ENCODE measurements at places on chromosomes 6 and 20. TPM values are rescaled to one million over a fixed set of nuclear protein-coding genes. Genes with fewer than 3 reads are reported as not detected.

DNA sequence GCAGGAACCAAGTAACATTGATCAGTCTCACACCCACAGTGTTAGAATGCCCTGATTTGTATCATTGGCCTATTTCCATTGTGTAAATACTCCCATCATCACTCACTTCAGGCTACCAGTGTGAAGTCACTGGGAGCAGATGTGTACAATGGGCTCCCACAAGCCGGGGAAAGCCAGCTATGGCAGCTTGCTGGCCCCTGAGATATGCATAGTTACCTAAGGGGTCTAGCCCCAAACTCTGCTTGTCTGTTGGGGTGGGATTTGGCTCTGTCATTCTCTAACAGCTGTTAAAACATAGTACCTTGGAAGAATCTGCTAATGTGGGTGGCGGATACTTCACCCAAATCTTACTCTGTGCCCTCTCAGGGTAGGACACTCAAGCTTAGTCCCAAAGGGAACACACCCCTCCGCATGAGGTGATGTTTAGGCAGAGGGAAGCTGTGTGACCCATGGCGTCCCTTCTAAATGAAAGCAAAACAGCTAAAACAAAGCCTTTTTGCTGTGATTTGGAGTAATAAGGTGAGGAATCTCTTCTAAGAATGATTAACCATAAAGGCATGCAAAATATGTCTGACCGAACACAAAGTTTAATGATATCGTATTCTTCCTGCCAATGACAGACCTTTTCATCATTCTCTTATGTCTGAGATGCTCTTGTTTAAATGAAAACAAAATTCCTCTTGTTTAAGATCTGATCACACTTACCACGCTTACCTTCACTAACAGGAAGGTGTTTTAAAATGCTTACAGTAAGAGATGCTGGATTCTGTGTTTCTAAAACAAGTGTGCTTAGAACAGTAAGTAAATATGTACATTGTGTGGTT is 45.9 kb upstream of the PXDC1 start:
- H3K27ac ChIP-seq, result no peak overlapping the region
- DNase-seq, result no peak
- no peaks in the 10 kb centered on the region for H3K27me3 ChIP-seq
- H3K4me3 ChIP-seq, result no peak overlapping the region

DNA sequence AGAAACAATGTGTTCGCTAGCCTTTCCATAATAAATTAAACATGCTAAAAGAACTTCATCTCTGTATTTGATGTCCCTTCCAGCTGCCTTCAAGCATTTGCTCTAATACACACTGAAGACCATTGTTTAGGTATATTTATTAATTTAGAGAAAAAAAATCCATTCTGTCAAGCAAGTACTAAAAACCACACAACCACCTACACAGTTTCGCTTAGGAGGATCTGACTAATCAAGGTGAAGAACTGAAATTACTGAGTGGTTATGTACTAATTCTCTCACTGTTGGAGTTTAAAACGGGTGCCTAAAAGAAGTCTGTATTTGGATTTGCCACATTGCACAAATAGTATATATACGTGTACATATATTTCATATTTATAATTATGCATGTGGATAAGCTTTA is 58.9 kb downstream of the GMDS start:
- H3K4me1 ChIP-seq, result no peaks in the 10 kb centered on the region
- H3K27ac ChIP-seq, result no peak overlapping the region
- H3K36me3 ChIP-seq, result no peaks in the 10 kb centered on the region
- no peaks in the 10 kb centered on the region for H3K27me3 ChIP-seq
- H3K4me3 ChIP-seq, result no peak overlapping the region

DNA sequence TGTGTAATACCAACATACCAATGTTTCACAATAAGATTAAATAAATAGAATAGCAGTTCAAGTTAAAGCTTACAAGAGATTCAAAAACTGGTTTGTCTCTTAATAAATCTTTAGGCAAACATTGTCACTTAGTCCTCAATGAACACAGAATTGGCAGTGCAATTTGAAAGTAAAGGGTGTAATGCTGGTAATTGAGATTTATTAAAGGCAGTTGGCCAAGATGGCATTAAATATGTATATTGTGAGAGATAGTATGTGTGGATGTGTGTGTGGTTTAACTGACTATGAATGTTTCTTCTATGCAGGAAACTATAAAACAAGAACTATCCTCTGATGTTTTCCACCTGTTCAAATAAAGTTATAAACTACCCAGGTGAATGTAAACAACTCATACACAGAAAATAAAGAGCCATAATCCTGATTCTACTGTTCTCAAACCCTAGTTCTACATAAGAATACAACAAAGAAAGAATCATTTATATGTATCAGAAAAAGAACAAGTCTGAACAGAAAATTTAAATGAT is 267.9 kb upstream of the PTCHD4 start:
- H3K4me3 ChIP-seq, result no peak overlapping the region
- H3K27me3 ChIP-seq, result no peaks in the 10 kb centered on the region
- H3K27ac ChIP-seq, result peak overlapping the region; percentile 62
- DNase-seq, result no peak
- peaks cover 12% of the 10 kb centered on the region for H3K4me1 ChIP-seq

GRCh38 chr6:165746331-165746730 is 83.3 kb upstream of the PDE10A start:
- no peak overlapping the region for H3K4me3 ChIP-seq
- H3K36me3 ChIP-seq, result no peaks in the 10 kb centered on the region
- no peaks in the 10 kb centered on the region for H3K4me1 ChIP-seq
- H3K27ac ChIP-seq, result no peak overlapping the region

DNA sequence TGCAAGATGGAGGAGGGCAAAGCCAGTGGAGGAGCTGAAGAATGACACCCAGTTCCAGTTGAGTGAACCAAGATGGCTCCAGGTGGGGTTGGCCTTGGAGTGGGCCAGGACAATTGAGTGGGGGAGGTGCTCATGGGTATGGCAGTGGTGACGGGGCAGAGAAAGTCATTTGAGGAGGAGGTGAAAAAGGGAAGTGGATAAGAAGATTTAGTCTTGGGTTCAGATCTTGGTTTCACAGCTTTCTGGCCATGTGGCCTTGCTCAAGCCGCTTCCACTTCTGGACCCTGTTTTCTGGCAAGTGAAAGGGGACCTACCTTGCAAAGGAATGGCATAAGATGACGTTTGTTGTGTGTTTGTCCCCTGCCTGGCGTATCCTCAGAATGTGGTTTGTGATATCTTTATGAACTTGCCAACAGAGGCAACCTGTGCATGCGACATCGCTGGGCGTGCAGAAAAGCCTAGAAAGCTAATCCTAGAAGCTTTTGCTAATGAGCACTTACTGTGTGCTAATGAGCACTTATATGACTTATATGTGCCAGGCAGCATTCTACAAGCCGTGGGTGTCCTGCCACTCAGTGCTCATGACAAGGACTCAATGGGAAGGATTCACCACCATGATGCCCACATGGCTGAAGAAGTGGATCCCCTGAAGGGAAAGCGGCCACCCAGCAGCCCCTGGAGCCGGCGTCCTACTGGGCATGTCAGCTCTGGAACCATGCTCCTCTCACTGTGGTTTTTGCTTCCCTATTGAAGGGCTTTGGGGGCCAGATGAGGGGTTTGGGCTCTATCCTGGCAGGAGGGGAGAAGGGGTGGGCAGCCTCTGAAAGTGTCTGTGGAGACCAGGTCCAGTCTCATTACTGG is 23.6 kb upstream of the STX16 start:
- H3K27ac ChIP-seq, result no peak overlapping the region
- no peaks in the 10 kb centered on the region for H3K27me3 ChIP-seq
- peaks cover 10% of the 10 kb centered on the region for H3K4me1 ChIP-seq
- no peaks in the 10 kb centered on the region for H3K36me3 ChIP-seq
- no peak overlapping the region for H3K4me3 ChIP-seq
- DNase-seq, result no peak

- H3K27ac ChIP-seq, result peak overlapping the region; percentile 51
- no peak for DNase-seq
- peaks cover 86% of the 10 kb centered on the region for H3K36me3 ChIP-seq
- H3K4me3 ChIP-seq, result no peak overlapping the region
- peaks cover 3% of the 10 kb centered on the region for H3K4me1 ChIP-seq
Observed at GRCh38 chr6:36912586-36912985, 26.8 kb downstream of the C6orf89 start.

DNA sequence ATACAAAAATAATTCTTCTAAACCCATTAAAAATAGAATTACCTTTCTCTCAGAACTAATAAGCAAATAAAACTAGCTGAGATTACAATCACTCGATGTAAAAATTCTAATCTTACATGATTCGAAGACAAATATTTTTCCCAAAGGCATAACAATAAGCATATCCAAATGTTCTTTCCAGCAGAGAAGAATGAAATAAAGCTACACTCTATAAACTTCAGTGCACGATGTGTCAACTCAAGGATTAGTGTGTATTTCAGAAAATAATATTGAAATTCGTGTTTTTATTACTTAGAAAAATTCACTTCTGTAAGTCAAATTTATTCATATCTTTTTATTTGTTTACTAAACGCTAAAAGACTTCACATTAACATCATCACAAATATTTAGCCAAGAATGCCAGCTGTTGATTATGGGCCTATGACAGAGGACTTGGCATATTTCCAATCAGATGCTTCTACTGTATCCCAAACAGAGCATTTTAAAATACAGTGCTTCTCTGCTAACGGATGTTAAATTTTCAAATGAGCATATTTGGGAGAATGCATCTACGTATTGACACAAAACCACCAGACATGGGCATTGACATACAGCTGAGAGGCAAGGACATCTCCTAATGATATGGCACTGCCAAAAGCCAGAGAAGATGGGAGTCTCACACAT is 54.7 kb upstream of the PDE7B start:
- H3K4me1 ChIP-seq, result no peaks in the 10 kb centered on the region
- no peaks in the 10 kb centered on the region for H3K36me3 ChIP-seq
- H3K27me3 ChIP-seq, result no peaks in the 10 kb centered on the region
- no peak for DNase-seq
- no peak overlapping the region for H3K27ac ChIP-seq
- H3K4me3 ChIP-seq, result no peak overlapping the region

DNA sequence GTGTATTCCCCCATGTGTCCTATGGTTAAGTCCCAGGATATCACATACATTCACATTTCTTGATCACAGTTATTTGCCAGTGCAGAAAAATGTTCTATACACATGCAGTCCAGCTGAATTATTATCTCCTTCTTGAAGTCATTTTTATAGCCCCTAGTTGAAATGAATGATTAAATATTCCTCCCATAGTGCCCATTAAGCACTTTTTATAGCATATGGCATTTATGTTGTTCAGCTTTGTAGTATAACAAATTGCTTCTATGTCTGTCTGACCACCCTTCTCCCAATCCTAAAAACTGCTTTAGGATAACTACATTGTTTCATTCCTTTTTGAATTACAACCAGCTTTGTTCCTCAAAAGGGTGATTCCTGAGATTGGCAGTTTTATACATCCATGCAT is 123.5 kb downstream of the ADGRB3 start:
- no peak overlapping the region for H3K4me3 ChIP-seq
- no peak overlapping the region for H3K27ac ChIP-seq
- no peak for DNase-seq

GRCh38 chr6:12395898-12396297 is 105.7 kb downstream of the EDN1 start:
- H3K4me3 ChIP-seq, result no peak overlapping the region
- H3K36me3 ChIP-seq, result no peaks in the 10 kb centered on the region
- H3K27ac ChIP-seq, result no peak overlapping the region
- H3K27me3 ChIP-seq, result no peaks in the 10 kb centered on the region

GRCh38 chr6:21539621-21540100 is 53.9 kb upstream of the SOX4 start:
- no peaks in the 10 kb centered on the region for H3K36me3 ChIP-seq
- no peaks in the 10 kb centered on the region for H3K27me3 ChIP-seq
- no peaks in the 10 kb centered on the region for H3K4me1 ChIP-seq
- no peak overlapping the region for H3K27ac ChIP-seq
- no peak for DNase-seq

DNA sequence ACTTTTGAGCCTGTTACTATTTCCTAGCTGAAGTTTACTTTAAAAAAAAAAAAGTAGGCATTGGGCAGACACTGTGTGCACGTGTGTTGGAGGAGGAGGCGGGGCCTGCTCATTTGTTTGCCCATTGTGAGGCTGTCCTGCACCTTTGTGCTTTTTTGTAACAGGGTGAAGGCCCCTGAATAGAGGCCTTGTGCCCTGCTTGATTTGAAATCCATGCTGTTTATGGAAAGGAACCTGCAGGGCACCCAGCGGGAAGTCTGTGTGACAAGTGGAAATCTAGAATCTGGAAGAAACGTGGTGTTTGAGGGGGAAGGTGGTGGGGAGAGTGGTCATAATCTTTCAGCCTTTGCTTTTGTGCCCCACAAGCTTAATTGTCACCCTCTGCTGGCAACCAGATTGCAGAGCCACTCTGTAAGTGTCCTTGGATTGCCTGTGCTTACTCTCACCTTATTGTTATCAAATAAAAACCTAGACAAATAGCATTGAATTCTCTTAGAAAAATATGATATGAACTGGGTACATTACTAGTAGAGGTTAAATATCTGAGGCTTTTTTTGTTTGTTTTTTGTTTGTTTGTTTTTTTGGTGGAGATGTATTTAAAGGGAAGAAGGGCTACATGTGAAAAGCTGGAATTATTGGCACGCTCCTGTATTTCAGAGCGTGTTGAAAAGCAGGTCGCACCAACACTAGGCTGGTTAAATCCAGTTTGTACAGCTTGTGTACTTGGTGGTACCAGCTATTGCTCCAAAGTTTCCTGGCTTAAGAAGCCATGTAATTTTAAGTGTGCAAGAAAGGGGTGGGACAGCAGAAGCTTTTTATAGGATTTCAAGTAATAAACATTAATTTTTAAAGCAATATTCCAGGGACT is 156.3 kb downstream of the ARID1B start:
- H3K27ac ChIP-seq, result peak overlapping the region; percentile 70
- H3K36me3 ChIP-seq, result no peaks in the 10 kb centered on the region
- no peak overlapping the region for H3K4me3 ChIP-seq
- DNase-seq, result no peak
- no peaks in the 10 kb centered on the region for H3K27me3 ChIP-seq

DNA sequence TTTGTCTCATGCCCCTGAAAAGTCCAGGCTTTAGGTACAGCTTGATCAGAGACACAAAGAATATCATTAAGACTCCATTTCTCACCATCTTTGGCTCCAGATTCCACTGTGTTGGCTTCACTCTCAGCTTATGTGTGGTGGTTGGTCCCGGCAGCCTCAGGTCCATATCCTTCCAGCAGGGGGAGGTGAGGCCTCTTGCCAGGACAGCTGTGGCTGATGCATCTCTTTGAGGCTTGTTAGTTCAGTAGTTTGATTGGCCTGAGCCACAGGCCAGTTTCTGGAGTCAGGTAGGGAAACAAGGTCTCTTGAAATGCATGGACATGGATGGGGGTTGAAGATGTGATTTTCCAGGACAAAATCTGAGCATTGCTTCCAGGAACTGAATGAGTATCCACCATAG is 62.4 kb downstream of the JAG1 start:
- DNase-seq, result no peak
- H3K27ac ChIP-seq, result no peak overlapping the region
- H3K27me3 ChIP-seq, result no peaks in the 10 kb centered on the region
- H3K4me3 ChIP-seq, result no peak overlapping the region

- no peak for DNase-seq
- H3K27me3 ChIP-seq, result no peaks in the 10 kb centered on the region
- H3K36me3 ChIP-seq, result no peaks in the 10 kb centered on the region
- no peak overlapping the region for H3K27ac ChIP-seq
Observed at GRCh38 chr6:137365707-137366437, 128.3 kb downstream of the OLIG3 start.

- no peaks in the 10 kb centered on the region for H3K27me3 ChIP-seq
- DNase-seq, result no peak
- no peak overlapping the region for H3K27ac ChIP-seq
- H3K4me3 ChIP-seq, result no peak overlapping the region
- H3K4me1 ChIP-seq, result no peaks in the 10 kb centered on the region
- no peaks in the 10 kb centered on the region for H3K36me3 ChIP-seq
Observed at GRCh38 chr6:122660296-122660695, 50.1 kb downstream of the PKIB start.

The CDH22 gene
- total RNA-seq, result 0.11 TPM

The SAMD5 gene
- 16.2 TPM for total RNA-seq

The NELFCD gene
- 40.5 TPM for total RNA-seq

Measured in esophagus squamous epithelium (tissue), 5 donors.